ENCODE measurements at places on chromosomes 5 and 9.

- ATAC-seq, result no peak
These were observed 33.7 kb downstream of the NIM1K start for GRCh38 chr5:43225649-43226245.

- ATAC-seq, result no peak
These were observed 246.9 kb downstream of the FANCC start for GRCh38 chr9:95070549-95071021.

DNA sequence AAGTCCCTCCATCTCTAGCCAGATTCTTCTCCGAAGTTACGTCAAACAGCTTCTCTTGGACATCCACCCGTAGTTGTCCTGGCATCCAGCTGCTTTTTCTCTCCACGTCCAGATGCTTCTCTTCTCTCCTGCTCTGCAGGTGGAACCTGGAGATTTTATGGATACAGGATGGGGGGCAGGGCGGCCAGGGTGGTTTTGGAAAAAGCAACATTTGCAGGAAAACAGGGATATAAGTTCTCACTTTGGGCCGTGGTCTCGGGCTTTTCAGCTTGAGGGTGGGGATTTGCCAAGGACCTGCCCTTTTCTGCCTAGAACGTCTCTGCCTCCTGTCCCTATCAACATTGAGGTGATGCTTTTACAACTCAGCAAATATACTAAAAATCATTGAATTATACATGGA, 1941.6 kb upstream of the C9orf72 start:
- ATAC-seq, result no peak

GRCh38 chr5:179146277-179146676, 86.1 kb downstream of the ZNF354C start:
- no peak for ATAC-seq

GRCh38 chr5:143707806-143708205, 104.2 kb upstream of the HMHB1 start:
- no peak for ATAC-seq

GRCh38 chr5:157902449-157903116, 43.6 kb upstream of the CLINT1 start:
- ATAC-seq, result peak; percentile 75

- peak; percentile 71 for ATAC-seq
These were observed 61.3 kb upstream of the XPA start for GRCh38 chr9:97758334-97758916.

GRCh38 chr5:127227881-127228280, 62.7 kb upstream of the MEGF10 start:
- no peak for ATAC-seq

GRCh38 chr5:174563899-174564298, 160.5 kb upstream of the MSX2 start:
- ATAC-seq, result no peak

DNA sequence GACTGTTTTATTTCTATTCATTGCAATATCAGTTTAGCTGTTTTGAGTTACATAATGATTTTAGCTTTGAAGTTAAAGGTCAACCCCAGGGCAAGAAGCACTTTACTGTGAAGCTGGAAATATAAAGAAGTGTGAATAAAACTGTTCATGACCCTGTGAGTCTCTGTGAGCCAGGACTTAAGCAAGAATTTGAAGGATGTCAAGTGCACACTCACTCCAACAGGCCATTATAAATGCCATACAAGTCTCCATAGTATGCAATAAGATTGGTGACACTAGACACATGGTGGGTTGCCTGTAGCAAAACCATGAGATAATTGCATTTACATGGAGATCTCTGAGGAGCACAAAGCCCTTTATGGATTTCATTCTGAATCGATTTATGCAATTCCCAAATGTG, 318.7 kb upstream of the ITGA1 start:
- ATAC-seq, result no peak

GRCh38 chr5:93956006-93956405, 214.6 kb upstream of the POU5F2 start:
- no peak for ATAC-seq

DNA sequence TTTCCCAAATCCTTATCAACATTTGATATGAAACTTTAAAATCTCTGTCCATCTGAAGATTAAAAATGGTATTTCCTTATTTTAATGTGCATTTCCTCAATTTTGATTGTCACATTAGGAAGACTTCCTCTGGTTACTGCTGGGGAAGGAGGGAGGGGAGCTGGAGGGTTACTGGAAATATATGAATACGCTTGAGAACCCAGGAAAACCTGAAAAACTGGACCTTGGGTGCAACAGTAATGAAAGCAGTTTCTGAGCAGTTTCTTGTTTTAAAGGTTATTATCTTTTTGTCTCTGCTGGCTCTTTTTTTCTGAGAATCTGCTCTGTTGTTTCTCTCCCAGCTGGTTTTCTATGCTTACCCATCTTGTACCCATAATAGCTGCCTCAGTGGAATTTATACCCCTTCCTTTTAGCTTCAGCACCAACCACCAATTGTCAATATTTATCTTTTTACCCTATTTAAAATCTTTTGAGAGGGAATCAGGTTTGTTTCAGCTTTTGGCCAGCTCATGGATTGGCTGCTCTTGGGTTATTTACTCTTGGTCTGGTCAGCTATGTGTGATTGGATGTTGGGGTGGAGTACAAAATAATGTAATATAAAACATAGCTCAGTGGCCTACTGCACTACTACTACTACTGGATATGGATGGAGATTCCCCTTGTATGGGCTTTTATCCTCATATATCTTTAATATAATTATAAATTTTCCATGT, 67.4 kb downstream of the UNC13B start:
- ATAC-seq, result peak; percentile 81

- no peak for ATAC-seq
These were observed 11.4 kb downstream of the CORO2A start for GRCh38 chr9:98180996-98181395.

DNA sequence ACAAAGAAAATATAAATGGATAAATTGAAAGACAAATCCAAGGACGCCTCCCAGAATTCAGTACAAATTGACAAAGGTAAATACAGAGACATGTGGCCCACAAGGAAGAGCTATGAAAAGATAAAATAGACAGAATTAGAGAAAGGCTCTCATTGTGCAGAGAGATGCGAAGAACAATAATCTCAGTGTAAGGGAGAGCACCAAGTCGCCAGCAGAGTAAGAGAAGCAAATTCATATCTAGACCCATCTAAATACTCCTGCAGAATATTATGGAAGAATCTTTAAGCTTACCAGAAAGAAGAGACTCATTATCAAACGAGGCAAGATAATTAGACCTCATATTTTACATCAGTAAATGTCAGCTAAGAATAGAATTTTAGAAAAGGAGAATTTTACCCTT, 101.7 kb upstream of the ITGA1 start:
- ATAC-seq, result no peak

- ATAC-seq, result no peak
These were observed 9.9 kb downstream of the DAB2IP start for GRCh38 chr9:121661328-121661727.
